ENCODE measurements at places on chromosomes 12 and 14.

DNA sequence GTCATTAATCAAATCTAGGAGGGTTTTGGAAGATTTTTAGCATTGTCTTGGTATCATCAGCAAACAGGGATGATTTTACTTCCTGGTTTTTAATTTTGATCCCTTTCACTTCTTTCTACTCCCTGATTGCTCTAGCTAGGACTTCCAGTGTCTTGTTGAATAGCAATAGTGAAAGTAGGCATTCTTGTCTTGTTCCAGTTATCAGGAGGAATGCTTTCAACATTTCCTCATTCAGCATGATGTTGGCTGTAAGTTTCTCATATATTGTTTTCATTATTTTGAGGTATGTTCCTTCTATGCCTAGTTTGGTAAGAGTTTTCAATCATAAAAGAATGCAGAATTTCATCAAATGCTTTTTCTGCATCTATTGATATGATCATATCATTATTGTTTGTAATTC, 244.2 kb upstream of the CLEC14A start:
- DNase-seq = no peak

GRCh38 chr12:11162502-11162901, 8.5 kb upstream of the SMIM10L1 start:
- no peak for DNase-seq

DNA sequence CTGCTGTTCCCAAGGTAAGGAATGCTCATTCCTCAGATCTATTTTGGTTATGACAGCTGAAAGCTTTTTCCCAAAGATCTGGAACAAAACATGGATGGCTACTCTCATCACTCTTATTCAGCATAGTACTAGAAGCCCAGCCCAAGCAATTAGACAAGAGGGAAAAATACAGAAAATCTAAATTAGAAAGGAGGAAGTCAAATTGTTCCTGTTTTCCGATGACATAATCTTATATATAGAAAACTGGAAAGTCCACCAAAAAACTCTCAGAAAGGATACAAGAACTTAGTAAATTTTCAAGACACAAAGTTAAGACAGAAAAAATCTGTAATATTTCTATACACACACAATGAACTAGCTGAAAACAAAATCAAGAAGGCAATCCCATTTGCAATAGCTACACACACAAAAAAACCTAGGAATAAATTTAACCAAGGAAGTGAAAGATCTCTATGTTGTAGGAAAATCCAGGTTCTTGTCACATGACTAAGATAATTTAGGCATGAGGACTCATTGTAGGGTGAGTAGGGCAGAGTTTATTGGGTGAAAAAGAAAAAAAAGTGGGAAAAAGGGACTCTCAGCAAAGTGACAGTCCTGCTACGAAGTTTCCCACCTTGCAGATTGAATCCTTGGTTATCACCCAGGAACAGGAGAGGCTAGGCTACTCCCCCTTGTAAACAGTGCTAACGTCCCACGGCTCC, 28.6 kb upstream of the KLRB1 start:
- no peak for DNase-seq

DNA sequence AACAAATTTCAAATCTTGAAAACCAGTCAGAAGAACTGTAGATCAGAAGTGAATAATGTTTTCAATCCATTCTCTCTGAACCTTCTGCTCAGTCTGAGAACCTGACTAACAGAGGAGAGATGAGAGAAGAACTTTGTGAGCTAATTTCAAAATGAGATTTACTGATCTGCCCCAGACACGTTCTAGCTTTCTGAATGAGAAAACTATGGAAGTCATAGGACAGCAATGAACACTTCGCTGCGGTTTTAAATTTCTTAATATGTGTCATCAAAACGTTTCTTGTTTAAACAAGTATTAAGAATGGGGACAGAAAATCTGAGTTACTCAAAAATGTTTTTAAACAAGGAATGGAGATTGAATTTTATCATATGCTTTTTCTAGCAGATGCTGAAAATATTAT, 66.6 kb upstream of the FAR2 start:
- DNase-seq = no peak

- DNase-seq = no peak
Measured at GRCh38 chr12:99195474-99195873, 452.1 kb upstream of the GARIN6 start.

- no peak for DNase-seq
Measured at GRCh38 chr12:48765753-48766162, 23.1 kb downstream of the ADCY6 start.

DNA sequence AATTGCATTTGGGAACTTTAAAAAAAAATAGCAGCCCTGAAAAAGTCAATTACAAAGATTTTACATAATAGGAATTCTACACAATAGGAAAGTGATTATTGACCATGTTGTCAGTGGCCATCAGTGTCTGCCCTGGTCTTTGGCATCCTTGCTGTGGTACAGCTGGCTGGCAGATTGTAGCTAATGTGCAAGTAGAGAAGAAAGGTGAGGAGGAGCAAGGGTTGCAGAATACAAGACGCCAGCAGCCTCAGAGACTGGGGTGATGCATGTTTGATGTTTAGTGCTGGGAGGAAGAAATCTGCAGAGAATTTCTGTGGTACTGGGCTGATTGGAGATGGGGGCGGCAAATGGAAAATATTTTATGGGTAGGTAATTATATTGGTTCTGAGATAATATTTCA, 322.9 kb downstream of the TMEM117 start:
- DNase-seq = no peak

GRCh38 chr12:121748218-121748570, 35.6 kb downstream of the TMEM120B start:
- DNase-seq = no peak

GRCh38 chr14:103392572-103392971, 7.4 kb downstream of the MARK3 start:
- no peak for DNase-seq

- no peak for DNase-seq
Measured at GRCh38 chr12:47216150-47216677, 136.5 kb upstream of the AMIGO2 start.

GRCh38 chr14:23093104-23093503, 1.8 kb downstream of the ACIN1 start:
- DNase-seq = no peak
